ENCODE measurements at places on chromosomes 1 and 21. TPM values are rescaled to one million over a fixed set of nuclear protein-coding genes. Genes with fewer than 3 reads are reported as not detected.

VWA5B1 gene
- total RNA-seq: not detected

IGSF3 gene
- 66.3 TPM for total RNA-seq

KRTAP22-2 gene
- not detected for total RNA-seq

SYT14 gene
- total RNA-seq: not detected

CELA2B gene
- total RNA-seq: not detected

PIAS3 gene
- 7.8 TPM for total RNA-seq

WNT9A gene
- total RNA-seq: 7.3 TPM

ARTN gene
- total RNA-seq: 20.1 TPM

S100A9 gene
- 735 TPM for total RNA-seq

GPR52 gene
- 1.1 TPM for total RNA-seq

PDE9A gene
- total RNA-seq: 1.9 TPM

HPDL gene
- total RNA-seq: 0.53 TPM

OR2T27 gene
- total RNA-seq: not detected

OPTC gene
- total RNA-seq: not detected

OVAAL gene
- not detected for total RNA-seq

FAAH gene
- total RNA-seq: 10.2 TPM

COL9A2 gene
- total RNA-seq: 0.13 TPM

BRDT gene
- total RNA-seq: not detected

POGZ gene
- 6.6 TPM for total RNA-seq

EDARADD gene
- total RNA-seq: 2.6 TPM

WNT2B gene
- 1.9 TPM for total RNA-seq

AVPR1B gene
- total RNA-seq: not detected

GPR3 gene
- not detected for total RNA-seq

F13B gene
- not detected for total RNA-seq

FCRL4 gene
- not detected for total RNA-seq

MUL1 gene
- 25.7 TPM for total RNA-seq

HES3 gene
- total RNA-seq: not detected

LRRC38 gene
- total RNA-seq: not detected

NMNAT2 gene
- total RNA-seq: 0.26 TPM

TSPAN2 gene
- total RNA-seq: 0.13 TPM

KCNH1 gene
- under 0.01 TPM for total RNA-seq

CLCA2 gene
- 15.3 TPM for total RNA-seq

RNU1-1 gene
- total RNA-seq: 5,262 TPM

F5 gene
- not detected for total RNA-seq

ARHGEF2 gene
- 57.1 TPM for total RNA-seq

NID1 gene
- 0.13 TPM for total RNA-seq

C1QB gene
- not detected for total RNA-seq

SLC27A3 gene
- total RNA-seq: 7.4 TPM

FCGR3A gene
- not detected for total RNA-seq

NCAM2 gene
- total RNA-seq: 0.26 TPM

KCNT2 gene
- 0.38 TPM for total RNA-seq

SLC6A17 gene
- 0.53 TPM for total RNA-seq

SPRR2E gene
- 3.7 TPM for total RNA-seq

KRTAP19-3 gene
- total RNA-seq: not detected

LAMB3 gene
- 1,162 TPM for total RNA-seq

CYYR1 gene
- total RNA-seq: 1.1 TPM

GBP2 gene
- total RNA-seq: 0.79 TPM

Measured in bronchial epithelial cell (primary cell).